Fibroblast of skin of back (primary cell): ENCODE measurements at places on chromosomes 2 and 18.

DNA sequence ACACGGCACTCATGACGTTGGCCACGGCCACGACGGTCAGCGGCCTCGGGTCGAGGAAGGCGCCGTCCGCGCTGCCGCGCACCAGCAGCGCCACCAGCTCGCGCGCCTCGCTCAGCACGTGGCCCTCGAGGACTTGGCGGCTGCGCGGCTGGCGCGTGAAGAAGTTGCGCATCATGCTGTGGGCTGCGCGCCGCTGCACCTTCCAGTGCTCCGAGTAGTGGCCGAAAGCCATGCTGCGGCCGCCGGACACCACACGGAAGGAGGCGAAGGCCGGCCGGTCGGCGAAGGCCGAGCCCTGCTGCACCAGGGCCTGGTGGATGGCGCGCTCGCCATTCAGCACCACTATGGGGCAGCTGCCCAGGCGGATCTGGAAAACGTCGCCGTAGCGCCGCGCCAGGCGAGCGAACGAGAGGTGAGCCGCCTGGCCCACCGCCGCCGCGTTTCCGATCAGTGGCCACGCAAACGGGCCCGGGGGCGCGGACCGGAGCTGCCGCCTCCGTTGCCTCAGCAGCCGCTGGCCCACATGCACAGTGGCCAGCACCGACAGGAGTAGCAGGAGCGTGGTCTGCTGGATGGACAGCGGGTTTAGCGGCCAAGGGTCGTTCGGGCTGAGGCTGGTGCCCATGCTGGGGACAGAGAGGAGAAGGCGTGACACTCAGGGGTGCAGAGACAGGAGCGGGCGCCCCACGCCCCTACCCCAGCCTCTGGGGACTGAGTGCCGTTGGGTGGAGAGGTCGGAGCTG lies 1.0 kb downstream of the CYP1B1 start:
- DNase-seq = peak; percentile 48

DNA sequence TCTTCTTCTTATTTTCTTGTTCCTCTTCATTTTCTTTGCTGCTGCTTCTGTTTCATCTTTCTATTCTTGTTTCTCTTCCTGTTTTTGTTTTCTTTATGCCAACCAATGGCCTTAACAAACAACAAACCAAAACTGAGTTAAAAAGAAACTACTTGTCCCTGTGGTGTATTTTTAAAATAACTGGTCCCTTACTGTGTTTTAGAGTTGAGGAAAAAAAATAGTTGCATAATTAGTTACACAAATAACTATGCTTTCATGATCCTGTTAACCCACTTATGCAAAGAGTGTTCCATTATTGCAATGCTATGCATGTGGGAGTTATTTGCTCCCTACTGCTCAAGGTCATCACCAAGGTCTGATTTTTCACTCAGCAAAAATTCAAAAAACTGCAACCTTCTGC lies 39.5 kb upstream of the IMP4 start:
- no peak for DNase-seq

- DNase-seq = peak; percentile 38
Observed at GRCh38 chr2:118032169-118033013, 18.5 kb upstream of the CCDC93 start.

DNA sequence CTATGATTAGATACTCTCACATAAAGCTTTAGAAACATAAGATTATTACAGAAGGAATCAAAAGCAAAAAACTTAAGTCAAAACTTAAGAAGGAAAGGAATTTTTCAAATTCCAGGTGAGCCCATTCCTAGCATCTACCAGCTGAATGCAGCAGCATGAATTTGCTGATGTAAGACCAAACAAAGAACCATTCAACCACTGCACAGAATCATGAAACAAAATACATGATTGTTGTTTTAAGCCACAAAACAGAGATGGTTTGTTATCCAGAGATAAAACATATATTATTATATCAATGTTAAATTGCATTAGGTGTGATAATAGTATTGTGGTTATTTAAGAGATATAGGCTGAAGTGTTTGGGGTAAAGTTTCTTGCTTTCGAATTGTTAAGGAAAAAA lies 29.0 kb downstream of the PIGN start:
- no peak for DNase-seq

- DNase-seq = no peak
Observed at GRCh38 chr2:240302933-240303595, 132.4 kb upstream of the GPC1 start.

- DNase-seq = no peak
Observed at GRCh38 chr2:129467941-129468340, 511.5 kb upstream of the RAB6C start.

DNA sequence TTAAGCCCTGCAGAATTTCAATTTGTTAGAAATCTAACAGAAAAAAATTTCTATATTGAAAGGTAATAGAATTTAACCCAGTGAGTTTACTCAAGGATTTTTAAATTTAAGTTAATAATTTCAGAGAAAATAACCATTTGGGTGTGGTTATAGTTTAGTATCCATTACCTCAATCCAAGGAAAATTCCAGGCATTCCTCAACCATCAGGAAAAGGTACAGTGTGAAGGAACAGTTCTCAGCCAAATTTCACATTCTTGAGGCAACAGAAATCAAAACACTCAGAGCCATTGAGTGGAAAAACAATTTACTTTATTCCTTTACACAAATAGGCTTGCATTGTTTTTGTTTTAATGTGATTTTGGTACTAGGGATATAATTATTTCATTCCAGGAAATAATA lies 45.6 kb downstream of the ONECUT2 start:
- no peak for DNase-seq

DNA sequence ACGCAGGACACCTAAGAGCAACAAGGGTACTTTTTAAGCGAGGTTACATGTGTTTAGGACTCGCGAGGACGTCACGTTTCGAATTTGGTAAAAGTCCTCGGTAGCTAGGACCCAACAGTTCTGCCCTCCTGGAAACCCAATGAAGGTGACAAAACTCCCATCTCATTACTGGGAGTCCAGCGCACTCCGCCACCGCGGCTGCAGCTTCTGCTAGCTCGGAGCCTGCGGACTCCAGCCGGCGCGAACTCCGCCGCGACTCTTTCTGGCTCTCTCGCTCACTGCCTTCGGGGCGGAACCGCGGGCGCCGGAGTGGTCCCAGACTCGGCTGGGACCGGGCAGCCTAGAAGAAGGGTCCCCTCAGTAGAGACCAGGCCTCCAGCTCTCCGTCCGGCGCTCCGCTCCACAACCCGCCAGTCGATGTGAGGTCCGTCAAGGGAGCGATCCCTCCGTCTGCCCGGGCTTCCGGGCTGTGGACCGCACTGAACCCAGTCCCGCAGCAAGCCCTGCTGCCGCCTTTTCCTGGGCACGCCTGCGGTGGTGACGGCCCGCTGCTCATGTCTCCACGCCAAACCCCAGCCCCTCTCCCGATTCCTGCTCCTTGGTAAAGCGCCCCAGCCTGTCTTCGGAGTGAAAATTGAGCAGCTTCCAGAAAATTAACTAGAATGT lies 3.0 kb upstream of the OSR1 start:
- peak; percentile 40 for DNase-seq

GRCh38 chr2:223383315-223383714 lies 218.8 kb downstream of the SCG2 start:
- DNase-seq = peak; percentile 26

GRCh38 chr2:8171608-8172007 lies 510.2 kb upstream of the ID2 start:
- DNase-seq = peak; percentile 58

DNA sequence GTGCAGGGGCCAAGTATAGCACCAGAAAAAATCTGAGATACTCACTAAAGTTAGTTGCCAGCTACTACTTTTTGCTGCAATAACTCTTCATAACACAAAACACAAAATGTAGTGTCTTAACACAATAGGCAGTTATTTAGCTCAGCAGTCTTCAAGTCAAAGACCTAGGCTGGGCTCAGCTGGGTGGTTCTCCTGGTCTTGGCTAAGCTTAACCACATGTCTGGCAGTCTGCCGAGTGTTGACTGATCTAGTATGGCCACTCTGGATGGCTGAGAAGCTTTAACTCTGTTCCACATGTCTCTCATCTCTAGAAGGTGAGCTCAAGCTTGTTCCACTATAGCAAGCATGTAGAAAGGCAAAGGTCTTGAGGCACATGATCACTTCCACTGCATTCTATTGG lies 451.6 kb downstream of the SOX11 start:
- no peak for DNase-seq
